Stimulated activated naive CD4-positive, alpha-beta T cell treated with Interleukin-2 at 50 U/mL for 16 hours (primary cell): ENCODE measurements at places on chromosomes 1 and 21.

- DNase-seq: no peak
Measured at GRCh38 chr1:192158181-192158580, at the start of gene RGS18. TSS of gene RGS18 (plus strand) at chr1:192158462. CDS start at chr1:192158638, 176 bp downstream.

- DNase-seq: no peak
Measured at GRCh38 chr1:16172964-16173446, 17.1 kb upstream of the EPHA2 start.

DNA sequence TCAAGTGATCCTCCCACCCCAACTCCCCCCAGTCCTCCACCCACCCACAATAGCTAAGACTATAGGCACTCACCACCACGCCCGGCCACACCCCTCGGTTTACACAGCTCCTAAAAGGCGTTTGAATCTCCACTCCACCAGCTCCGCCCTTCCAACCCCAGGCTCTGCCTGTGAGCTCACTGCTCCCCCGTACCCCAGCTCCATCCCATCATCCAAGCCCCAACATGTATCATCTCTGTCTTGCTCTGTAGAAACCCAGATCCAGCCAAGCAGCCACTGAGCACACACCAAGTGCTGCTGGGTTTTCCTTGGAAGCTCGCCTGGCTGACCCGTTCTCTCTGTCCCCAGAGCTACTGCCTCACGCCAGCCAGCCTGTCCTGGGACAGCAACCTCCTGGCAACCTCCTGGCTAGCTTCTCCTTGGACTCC lies 12.0 kb upstream of the S100A2 start:
- DNase-seq: no peak

DNA sequence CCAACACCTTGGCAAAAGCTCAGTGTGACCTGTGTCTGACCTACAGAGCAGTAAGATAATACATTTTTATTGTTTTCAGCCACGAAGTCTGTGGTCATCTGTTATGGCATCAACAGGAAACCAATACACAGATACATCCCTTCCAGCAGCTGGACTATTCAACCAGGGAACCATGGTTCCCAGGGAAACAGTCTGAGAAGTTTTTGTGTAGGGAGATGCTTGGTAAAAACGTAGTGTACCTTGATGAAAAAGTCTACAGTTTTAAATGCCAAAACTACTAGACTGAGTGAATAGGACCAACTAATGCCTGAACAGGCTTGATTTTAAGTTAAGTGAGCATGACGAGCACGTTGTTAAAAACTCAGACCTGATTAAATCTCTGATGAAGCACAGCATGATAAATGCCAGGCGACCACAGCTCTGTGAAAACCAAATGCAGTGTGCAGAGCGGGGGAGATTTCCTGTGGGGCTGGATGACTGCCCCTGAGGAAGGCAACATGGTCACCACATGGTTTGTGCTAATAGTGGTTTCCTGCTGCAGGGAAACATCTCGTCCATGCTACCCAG lies 228.9 kb downstream of the TNR start:
- no peak for DNase-seq

DNA sequence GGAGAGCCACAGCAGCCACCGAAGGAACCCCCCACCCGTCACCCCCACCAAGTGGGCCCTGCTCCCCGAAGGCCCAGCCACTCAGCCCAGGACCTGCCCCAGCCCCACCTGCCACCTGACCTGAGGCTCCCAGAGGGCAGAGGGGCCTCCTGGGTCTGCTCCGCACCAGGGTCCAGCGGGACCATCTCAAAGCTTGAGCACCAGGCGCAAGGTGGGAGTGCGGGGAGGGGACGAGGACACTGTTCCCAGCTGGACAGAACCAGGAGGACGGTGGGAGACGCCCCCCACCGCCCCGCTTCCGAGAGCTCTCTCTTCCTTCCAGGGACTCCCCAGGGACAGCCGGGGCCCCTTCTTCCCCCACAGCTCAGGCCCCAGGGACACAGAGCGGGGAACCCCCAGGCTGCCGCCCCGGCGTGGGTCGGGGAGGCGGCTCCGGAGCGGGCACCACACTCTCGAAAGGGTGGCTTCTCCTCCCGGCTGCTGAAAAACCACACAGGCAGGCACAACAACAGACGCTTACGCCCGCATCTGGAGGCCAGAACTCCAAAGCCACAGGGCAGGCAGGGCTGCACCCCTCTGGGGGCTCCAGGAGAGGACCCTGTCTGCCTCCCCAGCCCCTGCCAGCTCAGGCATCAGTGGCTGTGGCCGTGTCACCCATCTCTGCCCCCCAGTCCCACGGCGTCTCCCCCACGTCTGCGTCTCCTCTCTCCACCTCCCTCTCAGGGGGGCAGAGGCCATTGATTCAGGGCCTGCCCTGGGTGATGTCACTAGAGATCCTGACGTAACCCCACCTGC lies 1.9 kb upstream of the TTLL10 start:
- DNase-seq: peak; percentile 9

DNA sequence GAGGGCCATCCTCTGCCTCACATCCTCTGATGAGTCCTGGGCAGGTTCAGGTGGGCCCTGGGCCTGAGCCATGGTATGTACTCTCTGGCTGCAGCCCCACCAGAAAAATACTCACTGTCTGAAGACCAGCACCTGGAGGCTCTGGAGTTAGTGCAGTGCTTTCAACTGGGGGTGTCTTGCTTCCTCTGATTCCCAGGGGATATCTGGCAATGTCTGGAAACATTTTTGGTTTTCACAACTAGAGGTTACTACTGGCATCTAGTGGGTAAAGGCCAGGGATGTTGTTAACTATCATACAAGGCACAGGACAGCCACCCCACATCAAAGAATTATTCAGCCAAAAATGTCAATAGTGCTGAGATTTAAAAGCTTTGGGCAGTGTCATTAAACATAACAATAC lies 152.7 kb downstream of the HIVEP3 start:
- no peak for DNase-seq

- no peak for DNase-seq
Measured at GRCh38 chr1:18200918-18201317, 93.3 kb downstream of the IGSF21 start.

- DNase-seq: no peak
Measured at GRCh38 chr1:8113262-8114220, 87.4 kb upstream of the ERRFI1 start.

- DNase-seq: no peak
Measured at GRCh38 chr1:19321071-19321470, 8.9 kb downstream of the SLC66A1 start.

GRCh38 chr1:213244664-213245091 lies 193.6 kb downstream of the RPS6KC1 start:
- peak; percentile 4 for DNase-seq

- DNase-seq: no peak
Measured at GRCh38 chr1:110286564-110286963, 52.6 kb upstream of the RBM15 start.

GRCh38 chr21:42081931-42082381 lies 10.8 kb downstream of the UMODL1 start:
- no peak for DNase-seq

DNA sequence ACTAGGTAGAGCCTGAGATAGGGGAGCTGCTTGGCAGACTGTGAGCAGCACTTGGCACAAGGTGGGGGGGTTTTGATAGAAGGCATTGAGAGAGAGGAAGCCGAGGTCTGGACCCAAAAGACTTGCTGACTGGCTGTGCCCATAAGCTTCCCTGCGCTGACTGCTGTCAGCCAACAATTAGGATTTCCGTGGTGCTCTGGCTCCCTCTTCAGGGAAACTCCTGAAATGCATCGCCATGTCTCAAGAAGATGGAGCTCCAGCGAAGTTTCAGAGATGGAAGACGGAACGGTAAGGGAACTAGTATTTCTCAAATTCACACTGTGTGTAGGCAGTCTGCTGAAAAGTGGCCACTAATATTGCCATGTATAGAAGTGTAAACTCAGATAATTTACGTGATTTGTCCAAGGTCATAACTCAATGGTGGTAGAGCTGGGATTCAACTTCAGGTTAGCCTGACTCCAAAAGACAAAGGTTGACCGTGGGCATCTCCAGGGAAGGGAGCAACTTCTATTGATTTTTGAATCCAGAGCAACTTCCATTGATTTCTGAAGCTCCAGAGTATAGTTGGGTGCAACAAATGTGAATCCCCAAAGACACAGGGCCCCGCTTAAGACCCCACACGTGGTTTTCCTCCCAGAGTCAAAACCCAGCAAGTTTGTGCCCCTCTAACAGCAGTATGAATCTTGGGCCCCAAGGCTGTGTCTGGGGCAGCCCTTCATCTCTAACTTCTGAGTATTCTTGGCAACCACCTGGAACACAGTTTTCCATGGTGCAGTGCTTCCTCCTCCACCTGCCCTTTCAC lies 44.5 kb upstream of the CRNN start:
- peak; percentile 58 for DNase-seq

DNA sequence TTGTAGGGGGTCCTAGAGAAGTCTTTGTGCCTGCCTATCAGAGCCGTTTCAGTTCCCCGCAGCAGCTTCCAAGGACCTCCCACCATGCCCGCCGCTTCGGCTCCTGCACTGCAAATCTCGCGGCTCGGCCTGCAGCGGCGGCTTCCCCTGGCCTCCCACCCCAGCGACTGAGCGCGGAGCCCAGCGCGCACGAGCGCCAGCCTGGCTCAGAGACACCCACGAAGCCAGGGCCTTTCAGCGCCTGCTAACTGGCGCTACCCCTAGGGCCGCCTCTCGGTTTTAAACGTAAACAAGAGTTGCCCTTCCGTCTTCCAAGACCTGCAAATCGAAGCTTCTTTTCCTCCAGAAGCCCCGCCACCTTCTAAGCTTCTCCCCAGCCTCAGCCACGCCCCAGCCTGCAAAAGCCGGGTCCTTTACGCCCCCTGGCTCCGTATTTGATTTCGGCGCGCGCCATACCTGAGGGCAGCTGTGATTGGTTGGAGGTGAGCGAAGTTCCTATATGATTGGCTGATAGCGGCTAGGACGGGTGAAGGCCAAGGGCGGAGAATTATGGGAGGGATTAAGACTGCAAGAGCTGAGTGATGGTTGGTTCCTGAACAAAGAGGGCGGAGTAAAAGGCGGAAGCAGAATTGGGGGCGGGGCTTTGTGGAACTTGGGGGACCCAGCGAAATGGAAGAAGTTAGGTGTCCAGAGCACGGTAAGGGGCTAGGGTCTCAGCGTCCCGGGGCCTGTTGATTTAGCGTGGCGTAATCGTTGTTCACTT lies at the start of gene TTF2:
TTF2 (plus strand) TSS at position 649 of the 763 bp plus-strand sequence; CDS start at position 670, 21 bp downstream.
- DNase-seq: peak; percentile 95

GRCh38 chr1:31238612-31238985 lies 1.1 kb downstream of the NKAIN1 start:
- DNase-seq: no peak

DNA sequence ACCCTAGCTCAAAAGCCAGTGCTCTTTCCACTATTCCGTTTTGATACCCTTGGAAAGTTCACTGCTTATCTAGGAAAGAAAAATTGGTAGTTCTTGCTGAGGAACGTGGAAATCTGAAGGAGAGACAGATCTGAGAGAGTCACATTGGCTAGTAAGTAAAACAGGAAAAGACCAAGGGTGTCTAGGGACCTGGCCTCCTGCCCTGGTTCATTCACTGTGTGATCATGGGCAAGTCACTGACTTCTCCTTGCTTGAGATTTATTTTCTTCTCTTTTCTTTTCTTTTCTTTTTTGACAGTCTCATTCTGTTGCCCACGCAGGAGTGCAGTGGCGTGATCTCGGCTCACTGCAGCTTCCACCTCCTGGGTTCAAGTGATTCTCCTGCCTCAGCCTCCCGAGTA lies 90.8 kb downstream of the NFIA start:
- DNase-seq: no peak

DNA sequence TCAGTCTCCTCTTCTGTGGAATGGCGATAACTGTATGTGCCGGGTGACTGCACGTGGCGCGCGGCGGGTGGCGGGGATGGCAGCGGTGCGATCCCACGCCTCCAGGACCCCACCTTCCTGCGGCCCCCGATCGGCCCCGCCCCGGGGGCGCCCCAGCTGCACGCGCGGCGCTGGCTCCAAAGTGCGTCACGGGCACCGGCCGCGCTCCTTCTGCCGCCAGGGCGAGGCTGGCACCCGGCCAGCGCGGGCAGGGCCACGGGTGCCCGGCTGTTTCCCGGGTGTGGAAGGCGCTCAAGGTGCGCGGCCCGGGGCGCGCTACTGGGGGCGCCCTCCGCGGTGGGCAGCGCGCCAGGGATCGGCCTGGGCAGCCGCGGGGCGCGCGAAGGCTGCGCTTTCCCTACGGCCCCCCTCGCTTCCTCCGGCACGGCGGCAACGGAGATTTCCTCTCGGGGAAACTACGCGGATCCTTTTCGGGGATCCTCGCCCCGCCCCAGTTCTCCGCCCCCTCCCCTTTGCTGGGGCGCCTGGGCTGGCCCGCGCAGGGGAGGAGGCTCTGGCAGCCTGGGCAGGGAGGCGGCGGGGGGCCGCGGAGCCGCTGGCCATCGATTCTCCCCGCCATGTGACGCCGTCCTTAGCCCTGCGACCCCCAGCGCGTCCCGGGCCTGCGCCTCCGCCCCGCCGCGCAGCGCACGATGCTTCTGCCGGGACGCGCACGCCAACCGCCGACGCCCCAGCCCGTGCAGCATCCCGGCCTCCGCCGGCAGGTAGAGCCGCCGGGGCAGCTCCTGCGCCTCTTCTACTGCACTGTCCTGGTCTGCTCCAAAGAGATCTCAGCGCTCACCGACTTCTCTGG lies at the start of gene EVA1C:
EVA1C (plus strand) TSS at position 545 of the 853 bp plus-strand sequence; CDS start at position 693, 148 bp downstream.
- DNase-seq: peak; percentile 73

- DNase-seq: no peak
Measured at GRCh38 chr1:94527447-94528031, 14.0 kb downstream of the F3 start.

- no peak for DNase-seq
Measured at GRCh38 chr1:246214708-246215509, 292.2 kb downstream of the SMYD3 start.

DNA sequence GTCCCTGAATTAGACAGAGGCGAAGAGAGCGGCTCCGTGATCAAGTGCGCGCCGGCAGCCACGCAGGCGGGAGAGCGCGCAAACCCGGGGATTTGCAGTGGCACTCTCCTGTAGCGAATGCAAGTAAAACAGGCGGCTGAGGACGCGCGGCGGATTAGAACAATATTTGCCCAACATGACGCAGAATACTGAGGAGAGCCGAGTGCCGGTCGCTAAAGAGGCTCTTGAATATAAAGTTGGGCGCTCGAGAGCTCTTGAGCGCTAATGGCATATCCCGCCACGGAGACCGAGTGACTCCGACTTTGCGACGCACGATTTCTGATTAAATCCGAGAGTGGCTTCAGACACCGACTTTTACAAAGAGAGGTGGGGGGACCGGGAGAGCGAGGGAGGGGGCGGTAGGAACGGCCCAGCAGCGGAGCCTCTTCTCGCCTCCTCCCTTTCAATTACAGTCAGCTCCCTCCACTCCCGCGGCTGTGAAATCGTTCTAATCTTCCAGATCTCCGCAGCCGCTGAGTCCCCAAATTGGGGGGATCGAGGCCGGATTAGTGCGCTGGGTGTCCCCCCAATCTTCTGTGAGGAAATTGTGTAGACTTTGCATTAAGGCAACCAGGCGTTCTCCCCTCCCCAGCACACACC lies 2.3 kb downstream of the PAX7 start:
- DNase-seq: no peak

GRCh38 chr1:158998781-158999161 lies 10.9 kb upstream of the IFI16 start:
- no peak for DNase-seq

GRCh38 chr1:110245876-110246620 lies 35.9 kb downstream of the KCNC4 start:
- DNase-seq: no peak

- no peak for DNase-seq
Measured at GRCh38 chr1:10489291-10490055, 14.7 kb downstream of the PEX14 start.
